ENCODE measurements at places on chromosomes 3 and 15.
A peak's percentile ranks its signal among the peaks of the same experiment; 100 is the strongest.

- no peak for DNase-seq
Observed at GRCh38 chr3:126667631-126668449, 12.9 kb upstream of the TXNRD3 start.

DNA sequence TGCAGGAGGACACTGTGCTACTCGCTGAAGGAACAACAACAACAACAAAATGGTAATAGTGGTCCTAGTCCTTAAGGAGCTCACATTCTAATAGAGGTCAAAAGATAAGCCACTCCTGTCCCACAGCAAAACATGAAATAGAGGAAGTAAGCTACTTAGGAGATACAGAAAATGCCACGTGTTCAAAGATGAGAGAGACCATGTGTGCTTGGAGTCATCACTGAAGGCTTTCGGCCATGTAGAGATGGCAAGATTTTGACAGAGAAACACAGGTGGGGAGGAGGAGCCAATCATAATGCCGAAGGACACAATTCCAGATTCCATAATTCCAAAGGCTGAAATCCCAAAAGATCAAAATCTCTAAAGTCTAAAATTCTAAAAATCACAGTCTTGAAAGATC is 24.8 kb upstream of the RIOX2 start:
- DNase-seq, result no peak

- no peak for DNase-seq
Observed at GRCh38 chr3:112114576-112115160, 18.4 kb downstream of the GCSAM start.

DNA sequence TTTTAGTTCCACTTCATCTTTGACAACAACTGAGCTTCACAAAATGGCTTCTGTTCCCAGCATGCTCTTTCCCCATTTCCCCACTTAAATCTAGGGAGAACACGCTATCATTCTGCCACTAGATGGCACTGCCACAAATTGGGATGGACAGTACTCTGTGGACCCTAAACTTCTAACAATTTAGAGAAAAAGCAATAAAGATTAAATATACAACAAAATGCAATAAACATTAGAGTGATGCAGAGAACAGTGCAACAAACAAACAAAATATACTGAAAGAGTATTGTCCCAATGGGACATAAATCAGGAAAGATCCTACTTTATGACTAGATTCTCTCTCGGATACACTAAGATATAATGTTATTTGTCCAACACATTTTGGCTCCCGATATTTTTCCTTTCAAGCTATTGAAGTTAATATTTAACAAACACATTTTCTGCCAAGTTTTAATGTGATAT is 169.7 kb upstream of the TMCO5A start:
- peak; percentile 54 for DNase-seq

DNA sequence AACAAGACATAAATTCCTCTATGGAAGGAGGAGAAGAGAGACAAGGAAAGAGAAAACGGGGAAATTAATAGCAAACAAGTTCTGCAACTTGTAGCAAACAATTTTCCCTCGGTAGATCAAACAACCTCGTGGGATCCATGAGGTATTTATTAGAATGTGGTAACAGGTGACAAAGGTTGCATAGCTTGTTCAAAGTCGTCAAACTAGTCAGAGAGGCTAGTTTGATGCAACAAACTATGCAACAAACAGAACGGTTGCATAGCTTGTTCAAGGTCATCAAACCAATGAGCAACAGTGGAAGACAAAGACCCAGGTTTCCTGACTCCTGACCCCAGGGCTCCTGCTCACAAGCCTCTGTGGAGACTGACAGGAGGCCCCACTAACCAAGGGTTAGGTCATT is 20.7 kb downstream of the MB21D2 start:
- DNase-seq, result no peak

- no peak for DNase-seq
Observed at GRCh38 chr15:52361494-52361893, 65.9 kb upstream of the MYO5C start.

DNA sequence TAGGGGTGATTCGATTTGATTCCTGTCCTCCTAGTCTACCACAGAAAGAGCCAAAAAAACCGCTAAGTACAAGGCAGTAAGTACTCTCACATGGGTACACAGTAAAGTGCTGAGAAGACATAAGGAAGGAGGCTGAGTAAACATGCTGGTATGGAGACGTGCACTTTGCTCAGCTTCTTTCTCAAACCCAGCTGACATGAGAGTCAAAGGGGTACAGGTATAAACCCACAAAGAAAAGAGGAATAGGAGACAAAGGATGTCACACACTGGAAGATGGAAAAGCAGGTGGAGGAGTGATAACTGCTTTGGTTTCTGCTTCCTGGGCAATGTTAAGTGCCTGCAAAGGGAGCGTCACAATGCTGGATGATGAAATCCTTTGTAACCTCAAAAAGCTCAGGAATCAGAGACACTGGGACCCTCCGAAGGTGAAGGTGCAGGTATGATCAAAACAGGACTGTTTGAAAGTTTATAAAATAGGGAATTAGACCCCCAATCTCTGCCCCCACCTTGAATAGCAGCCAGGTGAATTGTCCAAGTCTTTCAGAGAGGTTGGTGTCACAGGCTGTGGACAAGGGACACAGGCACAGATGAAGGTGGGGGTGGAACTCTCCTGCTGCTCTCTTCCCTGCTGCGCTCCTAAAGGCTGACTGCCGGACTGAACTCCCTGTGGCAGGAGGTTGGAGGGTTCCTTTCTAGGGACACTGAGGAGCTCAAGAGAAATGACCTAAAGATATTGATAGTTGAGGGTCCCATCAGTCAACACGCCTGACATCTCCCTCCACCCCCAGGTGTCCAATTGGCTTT is 101.8 kb downstream of the RAB11A start:
- DNase-seq, result no peak

DNA sequence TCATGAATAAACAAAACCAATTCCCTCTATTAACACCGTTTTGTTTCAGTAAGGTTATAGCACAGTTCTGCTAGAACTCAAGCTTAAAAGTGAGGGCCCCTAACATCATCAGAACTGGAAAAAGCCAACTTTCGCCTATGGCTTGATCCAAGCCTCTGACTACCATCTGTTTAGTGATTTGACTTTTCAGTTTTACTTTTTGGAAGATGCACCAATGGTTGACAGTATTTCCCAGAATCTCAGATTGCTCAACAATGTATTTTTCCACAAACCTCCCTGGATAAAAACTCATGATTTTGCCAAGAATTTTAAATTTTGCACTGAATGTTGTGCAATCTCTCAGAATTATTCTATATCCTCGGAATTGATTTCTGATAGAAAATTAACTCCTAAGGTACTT is 190.7 kb downstream of the LSAMP start:
- DNase-seq, result no peak

DNA sequence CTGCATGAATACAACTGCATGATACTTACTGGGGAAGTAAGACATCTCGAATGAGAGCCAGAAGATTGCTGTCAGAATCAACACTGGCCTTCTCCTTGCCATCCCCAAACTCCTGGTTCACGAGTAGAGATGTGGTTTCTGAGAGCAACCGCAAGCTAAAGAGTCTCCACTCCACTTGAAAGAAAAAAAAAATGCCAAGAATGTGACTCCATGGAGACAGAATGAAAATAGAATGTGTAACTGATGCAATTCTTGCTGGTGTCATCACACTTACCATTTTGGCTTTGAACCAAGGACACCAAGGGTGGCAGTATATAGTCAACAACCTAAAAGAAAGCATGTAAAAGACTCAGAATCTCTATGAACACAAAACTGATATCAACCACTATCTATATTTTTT is 280.4 kb downstream of the ULK4 start:
- DNase-seq, result peak; percentile 38

DNA sequence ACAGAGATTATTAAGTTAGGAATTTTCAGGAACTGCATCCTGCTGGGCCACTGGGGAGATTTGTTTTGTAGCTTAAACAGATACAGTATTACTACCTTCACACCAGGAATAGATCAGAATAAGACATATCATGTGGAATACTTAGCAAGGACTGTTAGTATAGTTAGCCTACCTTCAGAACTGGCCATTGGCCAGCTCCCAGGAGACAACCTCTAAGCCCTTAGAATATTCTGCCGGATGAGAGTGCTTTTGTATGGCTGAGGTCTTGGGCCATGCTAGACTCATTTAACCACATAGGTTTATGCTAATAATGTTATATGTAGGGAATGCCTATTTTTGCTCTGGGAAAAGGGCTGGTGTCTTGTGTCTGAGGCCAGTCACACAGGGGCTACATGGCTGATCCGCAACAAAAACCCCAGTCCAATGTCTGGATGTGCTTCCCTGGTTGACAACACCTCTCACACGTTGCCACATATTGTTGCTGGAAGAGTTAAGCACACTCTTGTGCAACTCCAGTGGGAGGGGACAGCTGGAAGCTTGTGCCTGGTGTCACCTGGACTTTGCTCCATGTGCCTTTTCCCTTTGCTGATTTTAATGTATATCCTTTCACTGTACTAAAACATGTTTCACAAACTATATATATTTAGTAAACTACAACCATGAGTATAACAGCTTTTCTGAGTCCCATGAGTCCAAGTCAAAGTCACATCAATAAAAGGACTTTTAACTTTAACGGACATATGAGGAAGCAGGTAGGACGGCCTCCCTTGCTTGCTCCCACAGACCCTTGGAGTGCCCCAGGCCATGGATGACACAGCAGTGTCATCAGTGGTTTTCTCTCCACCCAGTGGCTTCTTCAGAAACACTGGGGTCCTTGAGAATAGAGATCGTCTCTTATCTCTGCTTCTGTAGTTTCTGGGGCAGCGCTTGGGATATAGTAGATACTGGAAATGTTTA is 118.0 kb upstream of the C3orf80 start:
- no peak for DNase-seq

DNA sequence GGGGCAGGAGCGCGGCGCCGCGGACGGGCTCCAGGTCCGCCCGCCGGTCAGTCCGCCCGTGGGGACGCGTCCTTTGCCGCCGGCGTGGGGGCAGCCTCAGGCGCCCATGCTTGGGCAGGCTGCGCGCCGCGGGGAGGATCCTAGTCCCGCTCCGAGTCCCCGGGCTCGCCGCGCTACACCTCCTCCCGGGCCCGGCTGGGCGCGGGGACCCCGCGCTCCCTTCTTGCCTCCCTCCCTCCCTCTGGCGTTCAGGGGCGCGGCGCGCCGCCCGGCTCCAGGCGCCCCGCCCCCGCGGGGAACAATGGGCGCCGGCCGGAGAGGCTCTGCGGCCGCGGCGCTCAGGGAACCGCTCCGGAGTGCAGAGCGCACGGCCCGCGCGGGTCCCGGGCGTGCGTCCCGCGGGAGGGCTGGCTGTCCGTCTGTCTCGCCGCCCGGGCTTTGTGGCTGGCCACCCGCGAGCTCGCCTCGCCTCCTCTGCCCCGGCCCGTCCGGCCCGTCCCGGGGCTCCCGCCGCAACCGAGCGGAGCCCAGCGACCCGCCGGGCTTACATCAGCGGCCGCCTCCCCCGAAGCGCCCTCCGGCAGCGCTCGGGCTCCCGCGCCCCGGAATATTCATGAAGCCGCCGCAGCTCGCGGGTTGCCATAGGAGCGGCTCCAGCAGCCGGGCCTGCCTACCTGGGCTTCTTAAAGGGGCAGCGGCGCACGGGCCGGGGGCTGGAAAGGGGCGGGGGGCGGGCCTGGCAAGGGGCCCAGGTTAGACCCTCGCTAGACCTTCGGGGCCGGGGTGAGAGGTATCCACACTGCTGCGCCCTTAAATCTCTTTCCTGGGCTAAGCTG is at the start of gene HCN4:
TSS of gene HCN4 (minus strand) at position 658 of the 836 bp plus-strand sequence. CDS start 688 bp downstream, outside the sequence.
- DNase-seq, result peak; percentile 3

DNA sequence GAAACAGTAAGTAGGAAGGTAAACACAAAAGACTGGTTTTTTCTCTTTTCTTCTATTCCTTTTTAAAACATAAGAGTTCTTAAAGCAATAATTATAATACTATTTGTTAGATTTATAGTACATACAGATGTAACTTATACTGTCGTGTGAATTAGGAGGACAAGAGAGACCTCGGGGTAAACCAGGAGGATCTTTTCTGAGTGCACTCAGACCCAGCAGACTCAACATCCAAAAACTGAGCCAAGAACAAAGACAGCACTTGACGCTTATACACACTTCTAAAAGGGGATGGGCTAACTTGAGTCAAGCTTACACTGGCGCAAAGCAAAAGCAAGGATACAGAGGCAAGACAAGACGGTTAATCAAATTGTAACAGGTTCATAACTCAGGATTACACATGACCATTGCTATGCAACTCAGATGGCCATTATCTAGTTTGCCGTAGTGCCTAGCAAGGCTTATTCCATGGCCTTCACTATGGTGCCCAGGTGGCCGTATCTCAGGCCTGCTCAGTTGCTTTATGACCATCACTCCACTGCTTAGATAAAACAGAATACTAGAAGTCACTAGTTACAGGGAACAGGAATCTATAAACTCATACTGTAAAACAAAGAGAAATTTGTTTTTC is 18.6 kb downstream of the MTHFS start:
- peak; percentile 20 for DNase-seq

DNA sequence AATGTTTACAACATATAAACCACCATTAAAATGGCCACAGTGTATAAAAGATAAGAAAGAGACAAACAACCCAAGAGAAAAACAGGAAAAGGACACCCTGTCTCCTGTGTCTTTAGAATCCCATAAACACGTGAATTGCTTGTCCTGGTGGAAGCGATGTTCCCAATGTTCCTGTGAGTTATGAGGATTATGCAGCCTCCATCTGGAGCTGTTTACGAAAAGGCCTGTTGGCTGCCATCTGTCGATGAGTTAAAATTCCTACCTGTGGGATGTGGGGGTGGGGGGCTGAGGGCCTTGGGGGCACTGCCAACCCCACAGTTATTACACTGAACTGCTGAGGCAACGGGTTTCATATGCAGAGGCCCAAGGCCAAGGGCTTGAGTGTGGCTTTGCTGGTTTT is 13.6 kb downstream of the NISCH start:
- DNase-seq, result no peak

GRCh38 chr3:99925584-99926230 is 108.0 kb downstream of the CMSS1 start:
- DNase-seq, result peak; percentile 86

DNA sequence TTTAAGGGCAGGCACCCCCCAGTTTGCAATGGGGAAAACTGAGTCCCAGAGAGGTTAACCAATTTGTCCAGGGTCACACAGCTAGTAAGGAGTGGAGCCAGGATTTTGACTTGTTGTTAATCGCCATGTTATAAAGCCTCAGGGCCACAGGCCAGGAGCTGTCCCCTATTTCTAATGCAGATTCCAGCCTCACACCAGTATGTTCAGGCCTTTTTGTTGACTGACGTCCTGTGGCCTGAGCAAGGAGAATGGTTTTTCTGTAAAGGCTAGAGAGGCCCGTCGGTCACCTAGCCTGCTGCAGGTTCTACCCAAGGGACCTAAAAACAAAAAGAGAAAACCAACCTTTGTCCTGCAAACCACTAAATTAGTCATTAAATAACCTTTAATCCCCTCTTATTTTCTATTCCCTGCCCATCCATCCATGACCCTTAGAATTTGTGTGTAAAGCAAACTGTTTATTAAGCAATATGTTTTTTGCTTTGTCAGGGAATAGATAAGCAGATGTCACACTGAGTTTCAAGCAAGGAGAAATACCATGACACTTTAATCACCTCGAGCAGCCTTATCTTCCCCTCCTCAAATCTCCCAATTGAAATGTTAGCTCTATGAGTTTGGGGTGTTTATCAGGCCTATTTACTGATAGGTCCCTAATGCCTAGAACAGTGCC is 14.1 kb downstream of the ACOX2 start:
- DNase-seq, result no peak

DNA sequence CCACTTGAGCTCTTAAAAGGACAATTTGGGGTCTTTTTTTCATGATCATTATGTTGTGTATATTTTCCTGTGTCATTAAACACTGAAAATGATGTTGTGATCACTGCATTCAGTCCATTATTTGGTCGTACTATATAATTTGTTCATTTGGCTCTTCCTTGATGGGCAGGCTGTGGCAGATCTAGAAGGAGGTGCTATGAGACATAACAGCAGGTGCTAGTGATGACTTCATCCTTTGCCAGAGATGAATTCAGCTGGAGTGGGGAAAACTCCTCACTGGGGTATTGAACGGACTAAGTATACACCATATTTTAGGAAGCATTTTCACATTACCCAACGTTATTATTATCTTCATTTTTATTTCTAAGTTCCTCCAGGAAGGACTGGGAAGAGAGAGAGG is 12.0 kb downstream of the CMTM7 start:
- no peak for DNase-seq
